Chondrocyte (in vitro differentiated cells): ENCODE measurements at places on chromosomes 13 and 19. TPM values are rescaled to one million over a fixed set of nuclear protein-coding genes. Genes with fewer than 3 reads are reported as not detected.

GRCh38 chr13:29355029-29355428 lies 240.5 kb downstream of the SLC7A1 start:
- no peak for DNase-seq

RXFP2 gene
- total RNA-seq, result not detected in 3 replicates

ZNF681 gene
- 1.1 to 2.5 TPM (median 1.4 TPM) in 3 replicates for total RNA-seq

GRCh38 chr13:51397262-51397941 lies 55.4 kb downstream of the INTS6 start:
- DNase-seq, result no peak

DNA sequence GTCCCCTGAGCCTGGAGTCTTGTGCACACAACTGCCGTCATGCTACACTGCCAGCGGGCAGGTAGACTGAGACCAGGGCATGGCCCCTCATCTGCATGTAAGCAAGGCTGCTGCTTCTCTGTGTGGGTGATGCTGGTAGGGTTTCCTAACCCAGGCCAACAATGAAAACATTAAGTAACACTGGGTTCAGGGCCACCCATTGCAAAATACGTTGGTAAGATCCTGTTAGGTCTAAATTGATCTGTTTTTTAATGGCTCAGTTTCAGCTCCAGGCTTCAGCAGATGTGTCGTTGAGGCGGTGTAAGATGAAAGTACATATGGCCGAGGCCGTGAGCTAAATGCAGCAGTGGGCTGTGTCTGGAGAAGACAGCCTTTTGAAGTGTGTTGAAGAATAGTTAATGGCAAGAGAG lies 383.4 kb downstream of the IRS2 start:
- no peak for DNase-seq

ZNF709 gene
- 2.0 to 5.2 TPM (median 3.0 TPM) in 3 replicates for total RNA-seq

- no peak for DNase-seq
Measured at GRCh38 chr13:37345391-37345790, 239.9 kb upstream of the CSNK1A1L start.

DNA sequence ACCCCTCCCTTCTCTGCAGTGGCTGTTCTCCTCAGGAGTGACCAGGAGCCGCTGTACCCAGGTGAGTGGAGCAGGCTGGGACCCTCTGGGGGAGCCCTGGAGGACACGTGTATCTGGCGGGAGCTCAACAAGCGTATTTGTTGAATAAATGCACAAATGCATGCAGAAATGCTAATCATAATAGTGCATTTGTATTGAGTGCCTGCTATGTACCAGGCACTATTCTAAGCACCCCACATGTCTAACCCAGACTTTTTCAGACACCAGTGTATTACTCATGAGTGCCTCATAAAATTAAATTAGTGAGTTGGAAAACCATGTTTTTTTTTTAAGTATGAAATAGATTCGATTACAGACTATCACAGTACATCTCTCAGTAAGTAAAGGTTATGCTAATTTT lies 7.9 kb downstream of the HPN start:
- DNase-seq, result no peak

DNA sequence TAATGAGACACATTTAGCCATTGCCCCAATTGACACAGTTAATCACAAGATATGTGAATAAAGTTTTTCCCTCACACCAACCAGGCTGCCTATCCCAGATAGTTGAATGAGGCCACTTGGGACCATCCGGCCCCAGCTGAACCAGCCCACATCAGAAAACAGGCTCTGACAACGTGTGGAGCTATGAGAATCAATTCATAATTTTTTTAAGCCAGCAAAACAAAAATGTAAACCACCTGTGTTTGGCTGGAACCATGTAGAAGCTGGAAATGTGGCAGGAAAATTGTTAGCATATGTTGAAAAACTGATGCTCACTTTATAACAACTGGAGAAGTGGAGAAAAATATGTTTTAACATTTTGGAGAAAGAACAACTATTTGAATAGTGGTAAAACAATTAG lies 1161.3 kb downstream of the SLITRK1 start:
- DNase-seq, result no peak

- DNase-seq, result no peak
Measured at GRCh38 chr13:28822151-28822550, 2.0 kb downstream of the MTUS2 start.

DNA sequence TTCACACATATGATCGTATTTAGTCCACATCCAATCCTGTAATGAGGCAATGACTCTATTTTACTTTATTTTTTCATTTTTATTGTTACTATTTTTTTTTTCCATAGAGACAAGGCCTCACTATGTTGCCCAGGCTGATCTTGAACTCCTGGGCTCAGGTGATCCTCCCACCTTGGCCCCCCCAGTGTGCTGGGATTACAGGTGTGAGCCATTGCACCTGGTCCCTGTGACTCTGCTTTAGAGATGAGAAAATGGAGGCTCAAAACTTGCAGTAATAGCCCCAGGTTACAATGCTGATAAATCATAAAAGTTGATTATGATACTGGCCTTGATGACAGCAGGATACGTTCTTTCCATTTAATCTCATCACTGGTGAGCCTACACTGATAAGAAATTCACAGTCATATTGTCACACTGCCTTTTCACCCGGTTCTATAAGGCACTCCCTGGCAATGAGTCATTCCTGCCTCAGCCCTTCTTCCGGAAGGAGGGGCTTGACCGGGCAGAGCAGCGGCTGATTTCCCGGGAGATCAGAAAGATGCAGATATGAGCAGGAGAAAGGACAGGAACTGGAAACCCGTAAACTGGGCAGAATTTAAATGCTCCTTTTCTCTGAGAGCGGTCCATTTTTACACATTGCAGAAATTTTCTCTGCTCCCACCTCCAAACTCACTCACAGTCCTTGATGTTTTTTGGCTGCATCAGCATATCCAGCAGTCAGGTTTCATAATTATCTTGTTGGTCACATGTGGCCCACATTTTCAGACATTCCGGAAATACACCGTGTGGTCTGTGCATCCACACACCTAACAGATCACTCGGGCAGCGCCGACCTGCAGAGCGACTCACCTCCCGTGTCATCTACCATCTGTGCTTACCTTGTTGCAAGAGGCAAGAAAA lies 616.4 kb downstream of the EFNB2 start:
- no peak for DNase-seq
